Stimulated activated CD4-positive, alpha-beta T cell treated with anti-CD3 and anti-CD28 coated beads, Interleukin-2, amount 100 ng/mL, for 48 hours (primary cell): ENCODE measurements at places on chromosomes 5 and 9.

DNA sequence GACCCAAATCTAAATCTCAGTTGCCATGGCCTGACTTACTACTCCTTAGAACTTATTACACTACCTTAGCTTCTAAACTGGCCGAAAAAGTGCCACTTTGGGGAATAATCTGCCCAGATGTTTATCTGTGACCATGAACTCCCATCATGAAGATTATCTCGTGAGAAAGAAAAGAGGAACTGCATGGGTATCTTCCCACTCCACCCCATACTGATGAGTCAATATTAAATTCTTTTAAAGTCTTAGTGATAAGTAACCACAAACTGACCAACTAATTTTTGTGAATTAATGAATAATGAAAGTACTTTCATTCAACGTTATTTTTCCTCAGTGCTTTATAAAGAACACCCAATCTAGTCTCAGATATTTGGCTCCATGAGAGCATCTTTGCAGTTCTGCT is 493.5 kb downstream of the EBF1 start:
- no peak for DNase-seq

GRCh38 chr9:111916234-111916645 is 19.6 kb downstream of the UGCG start:
- no peak for DNase-seq

DNA sequence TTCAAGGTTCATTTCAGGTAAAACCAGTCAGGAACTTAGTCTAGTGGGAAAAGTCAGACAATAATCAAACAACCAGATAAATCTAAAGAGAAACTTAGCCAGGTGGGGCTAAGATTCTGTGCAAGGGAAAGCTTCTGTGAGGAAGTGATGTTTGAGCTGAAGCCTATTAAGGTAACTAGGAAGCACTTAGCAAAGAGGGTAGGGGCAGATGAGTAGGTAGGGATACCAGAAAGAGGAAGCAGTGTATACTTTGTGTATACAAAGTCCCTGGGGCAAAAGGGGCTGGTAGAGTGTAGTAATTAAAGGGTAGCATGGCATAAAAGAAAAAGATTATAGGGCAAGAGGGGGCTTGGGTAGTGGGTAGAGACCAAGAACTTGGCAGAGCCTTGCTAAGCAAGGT is 3.6 kb upstream of the SPATA24 start:
- no peak for DNase-seq

- no peak for DNase-seq
These were observed 297.1 kb downstream of the FBXL7 start for GRCh38 chr5:15797116-15797515.

DNA sequence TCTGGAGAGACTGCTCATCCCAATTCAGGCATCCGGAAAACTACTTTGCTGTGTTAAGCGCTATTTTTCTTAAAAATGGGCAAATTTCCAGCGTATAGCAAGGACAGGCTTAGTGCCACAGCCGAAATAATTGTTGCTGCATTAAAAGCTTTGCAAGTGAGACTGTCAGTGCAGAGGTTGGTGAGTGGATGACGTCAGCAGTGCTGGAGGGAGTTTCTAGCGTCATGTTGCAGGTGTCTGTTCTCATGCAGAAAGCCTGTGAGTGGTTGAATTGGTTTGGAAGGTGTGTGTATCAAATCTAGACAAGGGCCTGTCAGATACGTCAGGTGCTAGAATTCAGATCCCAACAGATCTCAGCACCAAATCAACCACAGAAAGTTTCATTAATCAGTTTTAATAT is 204.4 kb downstream of the TRIO start:
- no peak for DNase-seq

DNA sequence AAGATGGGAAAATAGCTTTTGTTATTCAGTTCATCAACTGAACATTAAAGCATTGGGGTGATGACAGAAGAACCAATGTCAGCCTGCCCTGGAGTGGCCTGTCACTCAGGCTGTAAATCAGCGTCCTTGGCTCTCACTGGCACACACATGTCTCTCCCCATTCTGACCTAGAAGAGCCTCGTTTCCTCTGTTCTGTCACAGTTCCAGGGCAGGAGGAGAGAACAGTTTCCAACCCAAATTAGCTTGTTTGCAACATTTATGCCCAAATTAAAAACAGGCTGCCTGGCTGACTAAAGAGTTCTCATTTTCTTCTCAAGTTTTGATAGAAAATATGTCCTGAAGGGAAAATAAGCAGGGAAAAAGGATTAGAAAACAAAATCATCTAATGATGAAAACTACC is 520.1 kb downstream of the CHSY3 start:
- no peak for DNase-seq

DNA sequence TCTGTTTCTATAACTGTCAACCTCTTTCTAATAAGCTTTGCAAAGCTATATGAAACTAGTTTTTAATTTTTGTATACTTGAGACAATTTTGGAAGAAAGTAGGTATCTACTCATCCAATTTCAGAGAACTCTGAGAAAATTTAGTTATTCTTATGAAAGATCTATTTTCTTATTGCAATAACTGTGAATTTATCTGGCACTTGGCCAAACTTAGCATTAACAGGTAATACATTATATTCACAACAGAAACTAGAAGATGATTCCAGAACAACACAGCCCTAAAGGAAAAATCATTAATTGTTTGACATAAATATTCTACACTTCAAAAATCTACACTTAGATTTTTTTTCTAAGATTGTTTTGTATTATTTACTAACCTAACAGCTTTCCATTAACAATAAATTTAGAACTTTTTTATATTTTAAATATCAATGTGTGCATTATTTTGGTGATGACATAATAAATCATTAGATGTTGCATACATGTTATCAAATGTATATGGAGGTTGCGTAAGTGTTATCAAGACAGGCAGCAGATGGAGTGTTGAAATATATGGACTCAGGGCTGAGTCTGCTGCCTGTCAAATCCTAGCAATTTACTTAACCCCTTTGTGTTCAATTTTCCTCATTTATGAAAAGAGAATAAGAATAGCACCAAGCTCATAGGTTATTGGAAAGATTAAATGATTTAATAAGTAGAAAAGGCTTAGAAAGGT is 141.8 kb downstream of the MUSK start:
- DNase-seq = no peak

DNA sequence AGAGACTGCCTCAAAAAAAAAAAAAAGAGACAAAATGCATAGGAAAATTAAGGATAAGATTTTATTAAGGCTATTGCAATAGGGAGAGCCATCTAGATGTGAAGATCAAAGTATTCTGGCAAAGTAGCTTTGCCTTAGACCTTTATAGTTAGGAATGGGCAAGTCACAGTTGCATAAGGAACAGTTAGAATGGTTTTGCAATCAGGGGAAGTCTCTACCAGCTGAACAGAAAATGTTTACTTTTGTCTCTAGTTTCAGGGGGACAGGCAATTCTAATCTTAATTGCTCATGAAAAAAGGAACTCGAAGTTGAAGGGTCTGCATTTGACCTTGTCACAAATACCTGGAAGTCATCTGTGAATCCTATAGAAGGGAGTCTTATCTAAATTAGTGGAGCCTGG is 13.1 kb upstream of the ATP6V1G1 start:
- DNase-seq = no peak

DNA sequence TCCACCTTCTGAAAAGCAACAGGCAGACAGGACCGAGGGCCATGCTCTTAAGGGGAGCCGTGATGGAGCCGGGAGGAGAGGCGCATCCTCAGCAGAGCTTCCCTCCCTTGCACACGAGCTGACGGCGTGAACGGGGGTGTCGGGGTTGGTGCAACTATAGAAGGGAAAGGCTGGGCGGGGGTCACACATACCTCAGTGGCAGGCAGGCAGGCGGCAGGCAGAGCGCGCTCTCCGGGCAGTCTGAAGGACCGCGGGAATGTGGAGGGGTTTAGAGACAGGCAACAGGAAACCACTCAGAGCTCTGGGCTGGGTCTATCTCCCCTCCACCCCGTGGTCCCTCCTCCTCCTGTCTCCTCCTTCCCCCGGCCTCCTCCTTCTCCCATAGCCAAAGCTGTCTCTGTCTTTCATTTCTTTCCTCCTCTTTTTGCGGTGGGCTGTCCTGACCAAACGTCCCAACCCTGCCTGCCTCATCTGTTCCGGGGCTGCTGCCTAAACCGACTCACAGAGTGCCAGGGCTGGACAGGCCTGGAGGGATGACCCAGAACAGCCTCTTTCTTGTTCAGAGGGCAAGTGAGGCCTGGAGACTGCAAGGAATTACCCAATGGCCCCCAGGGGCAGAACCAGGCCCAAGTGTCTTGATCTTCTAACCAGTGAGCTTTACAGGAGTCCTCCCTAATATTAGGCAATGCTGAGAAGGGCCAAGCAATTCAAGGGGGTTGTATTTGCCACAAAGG is at the start of gene SPARC:
SPARC (minus strand) TSS at position 242 of the 734 bp plus-strand sequence. CDS start 10,727 bp downstream, outside the sequence.
- DNase-seq = no peak

GRCh38 chr9:121744002-121744686 is 92.7 kb downstream of the DAB2IP start:
- DNase-seq = no peak

GRCh38 chr5:131977212-131977604 is 31.7 kb upstream of the MEIKIN start:
- DNase-seq = no peak

DNA sequence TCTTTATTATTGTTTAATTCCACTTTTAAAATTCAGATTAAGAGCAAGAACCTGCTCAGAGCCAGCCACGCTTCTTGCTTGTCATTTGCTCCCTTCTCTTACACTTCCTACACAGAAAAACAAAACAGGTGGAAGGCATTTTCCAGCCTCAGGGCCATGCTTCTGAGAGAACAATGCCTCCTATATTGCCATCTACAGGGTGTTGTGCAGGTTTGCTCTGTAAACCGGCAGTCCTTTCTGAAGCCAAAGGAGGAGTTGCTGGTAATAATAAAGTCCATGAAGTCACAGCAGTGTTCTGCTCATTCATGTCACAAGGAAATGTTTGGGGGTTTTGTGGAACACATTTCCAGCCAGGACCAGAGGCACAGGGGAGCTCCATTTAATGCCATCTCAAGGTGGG is 16.1 kb upstream of the PRLR start:
- no peak for DNase-seq

- DNase-seq = no peak
These were observed 57.8 kb downstream of the ERGIC1 start for GRCh38 chr5:172891716-172892421.

DNA sequence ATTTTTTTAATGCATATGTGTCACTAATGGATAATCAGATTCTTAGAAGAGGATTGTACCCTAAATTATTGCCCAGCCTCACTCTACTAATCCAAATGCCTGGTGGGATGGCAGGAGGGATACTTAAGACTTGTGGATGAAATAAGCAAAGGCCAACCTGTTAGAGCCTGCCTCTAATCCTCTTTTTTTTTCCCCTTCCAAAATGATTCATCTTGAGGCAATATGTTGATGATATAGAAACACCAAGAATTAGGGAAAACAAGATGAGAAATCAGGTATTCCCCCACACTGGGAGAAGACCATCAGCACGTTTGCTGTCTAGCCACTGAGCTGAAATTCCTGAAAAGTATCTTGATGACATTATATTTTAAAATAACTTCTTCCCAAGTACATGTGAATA is 52.0 kb downstream of the RFK start:
- no peak for DNase-seq

DNA sequence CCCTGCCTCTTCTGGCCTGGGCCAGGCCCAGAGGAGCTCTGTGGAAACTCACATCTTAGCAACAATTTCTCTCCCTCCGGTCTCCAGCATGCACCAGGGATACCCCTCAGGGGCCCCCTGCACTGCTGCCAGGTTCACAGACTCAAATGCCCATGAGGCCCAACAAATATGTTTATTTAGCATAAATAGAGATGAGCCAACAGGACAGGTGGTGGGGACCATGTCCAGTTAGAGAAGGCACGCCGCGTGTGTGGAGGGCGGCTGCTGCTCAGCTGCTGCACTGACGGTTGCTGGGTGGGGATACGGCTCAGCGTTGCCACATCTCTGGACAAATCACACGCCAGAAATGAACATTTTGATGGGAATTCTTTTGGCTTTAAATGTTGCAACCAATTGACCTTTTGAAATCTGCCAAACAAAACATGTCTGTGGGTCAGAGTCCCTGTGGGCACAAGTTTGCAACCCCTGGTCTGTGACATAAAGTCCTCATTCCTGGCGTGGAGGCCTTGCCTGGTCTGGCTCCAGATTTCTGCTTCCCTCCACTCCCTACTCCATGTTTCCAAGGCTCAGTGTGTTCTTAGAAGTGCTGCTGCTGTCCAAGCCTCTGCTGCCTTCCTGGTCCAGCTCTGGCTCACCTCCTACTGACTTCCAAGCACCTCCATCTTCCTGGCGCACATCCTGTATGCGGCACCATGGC is 88.9 kb downstream of the AMBP start:
- no peak for DNase-seq
